ENCODE measurements at places on chromosomes 7 and 10.

DNA sequence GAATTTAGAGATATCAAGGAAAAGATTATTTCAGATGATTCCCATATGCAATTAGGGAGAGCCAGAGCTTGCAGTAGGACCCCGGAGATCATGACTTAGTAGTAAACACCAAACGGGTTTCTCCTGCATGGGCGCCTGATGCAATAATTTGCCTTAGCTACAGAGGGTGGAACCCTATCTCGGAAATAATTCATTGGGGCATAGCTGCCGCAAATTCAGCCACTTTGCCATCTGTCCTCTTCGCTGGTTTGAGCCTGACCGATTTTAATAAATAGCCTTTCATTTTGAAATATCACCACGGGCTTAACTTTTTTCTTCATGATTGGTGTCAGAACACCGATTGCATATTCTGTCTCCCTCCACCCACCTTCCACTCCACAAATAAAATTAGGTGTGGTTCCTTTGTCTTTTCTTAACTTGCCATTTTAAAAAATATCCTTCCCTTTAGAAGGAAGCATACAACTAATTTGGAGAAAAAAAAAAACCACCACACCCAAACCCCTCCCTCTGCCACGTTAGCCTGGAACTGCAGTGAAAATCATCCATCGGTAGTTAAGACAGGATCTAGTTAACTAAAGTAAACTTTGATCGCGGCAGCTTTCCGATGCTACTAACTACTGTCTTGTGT, 1.4 kb downstream of the GARS1 start:
- DNase-seq: peak; percentile 30

GRCh38 chr7:139582671-139583155, 59.2 kb downstream of the CLEC2L start:
- DNase-seq: no peak

- no peak for DNase-seq
Measured at GRCh38 chr10:3636356-3637181, 148.4 kb downstream of the KLF6 start.

- no peak for DNase-seq
Measured at GRCh38 chr10:32141018-32141807, 85.0 kb upstream of the KIF5B start.

GRCh38 chr10:1762076-1762475, 24.8 kb upstream of the ADARB2 start:
- no peak for DNase-seq

DNA sequence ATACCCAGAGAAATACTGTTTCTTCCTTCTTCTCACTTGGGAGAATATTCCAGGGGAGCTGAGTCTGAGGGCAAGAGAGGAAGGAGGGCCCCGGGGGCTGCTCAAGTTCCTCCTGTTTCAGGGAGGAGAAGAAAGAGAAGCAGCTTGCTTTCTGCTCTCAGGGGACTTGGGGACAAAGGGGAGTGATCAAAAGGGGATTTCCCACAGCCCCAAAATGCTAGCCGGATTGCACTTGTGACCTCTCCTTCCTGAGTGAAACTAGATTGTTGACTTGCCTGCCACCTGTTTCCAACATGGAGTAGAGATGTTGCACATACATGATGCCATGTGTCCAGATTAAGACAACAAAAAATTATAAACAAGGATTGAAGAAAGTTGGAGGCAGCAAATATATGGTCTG, 28.7 kb upstream of the PDCD4 start:
- peak; percentile 86 for DNase-seq

- no peak for DNase-seq
Measured at GRCh38 chr10:72353028-72353964, 1.4 kb downstream of the DNAJB12 start.

DNA sequence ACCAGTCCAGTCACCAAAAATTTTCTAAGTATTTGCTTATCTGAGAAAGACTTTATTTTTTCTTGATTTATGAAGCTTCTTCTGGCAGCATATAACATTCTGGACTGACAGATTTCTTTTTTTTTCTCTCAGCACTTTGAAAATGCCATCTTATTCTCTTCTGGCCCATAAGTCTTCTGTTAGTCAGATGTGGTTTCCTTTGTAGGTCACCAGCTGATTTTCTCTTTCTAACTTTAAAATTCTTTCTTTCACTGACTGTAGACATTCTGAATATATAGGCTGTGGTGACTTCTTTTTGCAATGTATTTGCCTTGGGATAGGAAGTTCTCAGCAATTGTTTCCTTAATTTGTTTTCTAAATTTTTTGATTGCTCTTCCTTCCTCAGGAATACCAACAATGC, 172.5 kb downstream of the CCDC7 start:
- no peak for DNase-seq

GRCh38 chr7:11485636-11486035, 346.4 kb downstream of the THSD7A start:
- DNase-seq: no peak

- DNase-seq: no peak
Measured at GRCh38 chr7:1898628-1899185, 228.6 kb downstream of the ELFN1 start.

GRCh38 chr10:9800571-9800970, 1217.1 kb upstream of the CELF2 start:
- no peak for DNase-seq

GRCh38 chr10:86334488-86335085, 32.0 kb downstream of the GRID1 start:
- DNase-seq: no peak

DNA sequence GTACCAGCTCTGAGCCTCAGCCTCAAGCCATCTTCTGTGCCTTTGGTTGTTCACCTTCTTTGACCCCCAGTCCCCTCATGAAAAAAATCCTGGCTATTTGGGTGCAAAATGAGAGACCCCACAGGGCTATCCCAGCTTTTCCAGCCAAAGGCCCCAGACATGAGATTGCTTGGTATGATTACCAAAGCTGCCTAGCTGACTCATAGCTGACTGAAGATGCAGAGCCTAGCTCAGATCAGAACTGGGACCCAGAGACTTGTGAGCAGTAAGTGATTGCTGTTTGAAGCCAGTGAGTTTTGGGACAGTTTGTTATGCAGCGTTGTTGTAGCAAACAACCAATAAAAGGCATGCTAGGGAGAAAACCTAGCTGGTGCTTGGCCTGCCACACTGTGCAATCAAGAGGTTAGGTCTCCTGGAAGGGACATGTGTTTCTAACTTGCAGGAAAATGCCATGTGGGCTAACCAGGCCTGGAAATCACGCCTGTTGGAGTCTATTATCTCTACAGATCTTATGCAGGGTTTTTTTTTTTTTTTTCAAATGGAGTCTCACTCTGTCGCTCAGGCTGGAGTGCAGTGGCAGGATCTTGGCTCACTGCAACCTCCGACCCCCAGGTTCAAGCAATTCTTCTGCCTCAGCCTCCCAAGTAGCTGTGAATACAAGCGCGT, 48.0 kb upstream of the DAGLB start:
- DNase-seq: no peak

DNA sequence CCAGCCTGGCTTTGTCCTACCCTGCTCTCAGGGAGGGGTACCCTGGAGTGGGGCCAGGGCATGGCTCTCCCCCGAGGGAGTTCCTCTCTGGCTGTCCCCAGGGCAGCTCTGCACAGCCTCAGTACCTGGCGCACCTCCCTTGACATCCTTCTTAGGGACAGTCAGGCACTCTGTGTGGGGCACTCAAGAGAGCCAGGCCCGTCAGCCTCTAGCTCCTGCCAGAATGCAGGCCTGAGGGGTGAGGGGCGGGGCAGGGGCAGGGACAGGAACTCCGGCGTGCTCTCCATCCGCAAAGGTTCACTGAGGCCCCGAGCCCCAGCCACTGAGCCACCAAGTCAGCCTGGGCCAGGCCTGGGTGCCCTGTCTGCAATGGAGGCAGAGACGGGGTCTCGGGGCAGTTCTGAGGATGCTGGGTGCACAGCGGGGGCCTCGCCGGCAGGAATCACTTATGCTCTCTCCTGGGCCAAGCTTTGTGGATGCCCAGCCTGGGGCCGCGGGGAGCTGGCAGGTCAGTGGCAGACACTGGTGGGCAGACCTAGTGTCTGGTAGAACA, 10.1 kb downstream of the LIMK1 start:
- peak; percentile 35 for DNase-seq

DNA sequence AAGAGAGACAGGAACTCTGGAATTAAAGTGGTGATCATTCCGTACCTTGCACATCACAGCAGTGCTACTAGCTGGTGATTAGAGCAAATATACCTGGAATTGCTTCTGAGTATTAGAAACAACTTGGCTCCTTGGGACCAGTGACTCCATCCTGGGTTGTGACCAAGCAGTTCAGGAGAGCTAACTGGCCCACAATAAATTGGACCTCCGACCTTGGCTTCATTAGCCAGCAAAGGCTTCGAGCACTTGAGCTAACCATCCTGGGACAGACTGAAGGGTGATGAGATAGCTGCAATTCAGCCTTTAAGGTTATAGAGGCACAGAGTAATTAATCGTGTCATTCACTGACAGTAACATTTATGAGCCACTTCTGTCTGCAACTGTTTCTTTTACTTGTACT, 287.8 kb downstream of the INHBA start:
- DNase-seq: no peak

GRCh38 chr10:118497227-118497626, 98.2 kb downstream of the PRLHR start:
- no peak for DNase-seq

DNA sequence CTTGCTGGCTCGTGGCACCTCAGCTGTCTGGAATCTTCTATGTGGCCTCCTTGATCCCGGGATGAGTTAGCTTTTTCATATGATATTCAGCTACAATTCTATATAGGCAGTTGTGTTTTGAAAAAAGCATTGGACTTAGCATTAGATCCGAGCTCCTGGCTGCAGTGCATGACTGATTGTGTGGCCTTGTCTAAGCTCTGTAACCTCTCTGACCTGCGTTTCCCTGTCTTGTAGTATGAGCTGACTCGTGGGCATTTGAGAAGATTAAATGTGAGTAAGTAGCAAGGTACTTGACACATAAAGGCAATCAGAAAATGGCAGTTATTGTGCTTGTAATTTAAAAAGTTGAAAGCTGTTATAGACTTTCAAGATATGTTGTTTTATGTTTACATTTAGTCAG, 85.9 kb downstream of the CCNY start:
- no peak for DNase-seq

GRCh38 chr10:84539216-84539615, 210.8 kb downstream of the CCSER2 start:
- DNase-seq: no peak

DNA sequence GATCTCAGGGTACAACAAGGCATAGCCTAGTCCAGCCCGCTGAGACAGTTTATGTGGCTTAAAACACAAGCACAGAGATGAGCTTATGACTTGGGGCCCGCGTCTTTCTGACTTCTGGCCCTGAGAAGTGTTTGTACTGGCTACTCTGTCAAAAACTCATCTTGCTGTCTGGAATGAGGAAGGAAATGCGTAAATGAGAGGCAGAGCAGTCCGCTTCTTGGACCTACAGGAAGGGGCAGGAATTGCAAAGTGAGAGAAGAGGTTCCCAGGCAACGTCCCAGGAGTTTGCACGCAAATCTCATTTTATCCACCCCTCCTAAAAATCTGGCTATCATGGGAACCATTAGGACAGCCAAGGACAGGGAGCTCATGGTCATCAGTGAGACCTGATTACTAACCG, 5.5 kb downstream of the ANXA11 start:
- no peak for DNase-seq

GRCh38 chr7:67311901-67312300, 315.3 kb downstream of the TYW1 start:
- no peak for DNase-seq

- no peak for DNase-seq
Measured at GRCh38 chr10:114257498-114257897, 18.4 kb downstream of the VWA2 start.

- DNase-seq: no peak
Measured at GRCh38 chr10:13511409-13511808, 17.4 kb downstream of the BEND7 start.

- peak; percentile 34 for DNase-seq
Measured at GRCh38 chr7:4745971-4746919, 29.2 kb upstream of the AP5Z1 start.

- no peak for DNase-seq
Measured at GRCh38 chr7:91320366-91321078, 56.3 kb downstream of the FZD1 start.

DNA sequence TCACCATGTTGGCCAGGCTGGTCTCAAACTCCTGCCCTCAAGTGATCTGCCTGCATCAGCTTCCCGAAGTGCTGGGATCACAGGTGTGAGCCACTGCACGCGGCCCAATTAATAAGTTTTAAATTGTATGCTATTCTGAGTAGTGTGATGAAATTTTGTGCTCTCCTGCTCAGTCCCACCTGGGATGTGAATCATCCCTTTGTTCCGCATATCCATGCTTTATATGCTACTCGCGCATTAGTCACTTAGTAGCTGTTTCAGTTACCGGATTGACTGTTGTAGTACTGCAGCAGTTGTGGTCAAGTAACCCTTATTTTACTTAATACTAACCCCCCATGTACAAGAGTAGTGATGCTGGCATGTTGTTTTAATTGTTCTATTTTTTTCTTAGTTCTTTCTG, 47.3 kb upstream of the OIT3 start:
- no peak for DNase-seq

- no peak for DNase-seq
Measured at GRCh38 chr7:152754075-152754730, 5.3 kb upstream of the ACTR3B start.

DNA sequence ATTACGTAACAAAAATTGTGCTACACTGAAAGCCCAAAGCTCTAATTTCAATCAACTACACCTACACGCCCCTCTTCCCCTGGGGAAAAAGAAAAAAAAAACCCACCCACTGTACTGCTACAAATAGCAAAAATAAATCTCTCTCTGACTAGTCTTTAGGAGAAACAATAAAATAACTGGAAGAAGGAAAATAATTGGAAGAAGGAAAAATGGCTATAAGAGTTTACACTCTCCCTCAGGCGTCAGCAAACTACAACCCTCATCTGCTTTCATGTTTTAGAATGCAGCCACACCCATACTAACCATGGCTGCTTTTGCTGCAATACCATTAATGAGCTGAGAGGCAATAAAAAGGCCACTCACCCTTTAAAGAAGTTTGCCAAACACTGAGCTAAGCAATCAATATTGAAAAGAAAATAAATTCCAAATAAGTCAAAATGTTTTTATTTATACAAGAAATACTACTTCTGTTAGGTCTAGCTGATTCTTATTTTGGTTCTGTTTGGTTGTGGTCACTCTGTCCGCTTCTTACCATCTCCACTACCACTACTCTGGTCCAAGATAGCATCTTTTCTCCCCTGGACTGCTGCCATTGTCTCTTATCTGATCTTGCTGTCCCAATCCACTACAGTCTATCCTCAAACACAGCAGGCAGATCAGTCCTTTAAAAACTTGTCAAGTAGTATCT, 3.8 kb downstream of the MINDY3 start:
- no peak for DNase-seq

- DNase-seq: no peak
Measured at GRCh38 chr7:117588352-117588794, 108.5 kb downstream of the CFTR start.

- no peak for DNase-seq
Measured at GRCh38 chr10:90884431-90884830, 12.7 kb downstream of the RPP30 start.

GRCh38 chr10:108462005-108462404, 1297.5 kb upstream of the SORCS1 start:
- DNase-seq: no peak

GRCh38 chr10:62040881-62041280, 139.4 kb downstream of the ARID5B start:
- no peak for DNase-seq

Data from germinal center (tissue), 1 donor.